ENCODE measurements at places on chromosomes 2 and 18.

GRCh38 chr2:12219761-12220160 is 473.3 kb downstream of the LPIN1 start:
- DNase-seq = no peak

DNA sequence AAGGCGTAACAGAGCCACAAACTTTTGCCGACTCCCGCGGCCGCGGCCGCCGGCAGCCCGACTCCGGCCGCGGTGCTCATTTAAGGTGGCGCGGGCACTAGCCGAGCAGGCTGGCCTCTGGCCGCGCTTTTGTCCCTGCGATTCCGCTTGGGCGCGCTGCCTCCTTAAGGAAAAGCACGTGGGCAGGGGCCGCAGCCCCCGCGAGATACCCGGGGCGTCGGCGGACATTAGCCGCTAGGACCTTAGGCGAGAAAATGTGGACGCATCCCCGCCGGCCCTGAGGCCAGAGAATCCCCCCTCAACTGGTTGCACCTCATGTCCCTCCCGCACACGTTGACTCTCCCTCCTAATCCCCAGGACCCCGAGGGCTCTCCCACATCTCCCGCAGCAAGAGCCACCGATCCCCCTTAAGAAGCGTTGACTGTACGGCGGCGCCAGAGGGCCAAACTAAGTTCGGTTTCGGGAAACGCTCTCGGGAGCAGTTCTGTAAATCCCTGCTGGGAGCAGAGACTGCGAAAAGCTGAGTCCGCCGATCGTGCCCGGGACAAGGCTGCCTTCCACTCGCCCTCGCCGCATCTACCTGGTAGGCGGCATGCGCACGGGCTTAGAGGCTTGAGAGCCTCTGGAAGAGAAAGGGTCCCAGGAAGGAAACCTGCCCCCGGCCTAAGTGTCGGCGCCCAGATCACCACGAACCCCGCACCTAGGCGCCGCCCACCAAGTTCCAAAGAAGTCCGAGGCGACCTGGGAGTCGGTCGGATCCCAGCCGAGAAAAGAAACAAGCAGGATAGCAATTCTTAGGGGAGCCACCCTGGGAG is 1.8 kb upstream of the SATB2 start:
- DNase-seq = peak; percentile 51

DNA sequence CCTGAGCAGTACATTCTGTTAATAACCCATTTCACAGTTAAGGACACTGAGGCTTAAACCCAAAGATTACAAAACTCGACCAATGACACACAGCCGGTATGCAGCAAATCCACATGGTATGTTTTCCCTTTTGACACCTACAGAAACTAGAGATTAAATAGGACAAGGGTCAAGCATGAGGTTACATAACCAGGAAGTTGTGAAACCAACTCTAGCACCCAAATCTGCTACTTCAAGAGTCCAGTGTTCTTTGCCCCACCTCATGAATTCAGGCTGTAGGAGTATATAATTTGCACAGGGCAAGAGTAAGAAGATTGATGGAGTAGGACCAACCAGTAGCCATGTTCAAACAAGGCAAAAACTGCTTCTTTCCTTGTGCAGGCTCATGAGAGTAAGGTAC is 249.8 kb downstream of the BCL11A start:
- DNase-seq = no peak

GRCh38 chr2:96656540-96656939 is 14.0 kb downstream of the FER1L5 start:
- no peak for DNase-seq

- no peak for DNase-seq
Observed at GRCh38 chr18:2970772-2971659, 41.9 kb downstream of the LPIN2 start.

DNA sequence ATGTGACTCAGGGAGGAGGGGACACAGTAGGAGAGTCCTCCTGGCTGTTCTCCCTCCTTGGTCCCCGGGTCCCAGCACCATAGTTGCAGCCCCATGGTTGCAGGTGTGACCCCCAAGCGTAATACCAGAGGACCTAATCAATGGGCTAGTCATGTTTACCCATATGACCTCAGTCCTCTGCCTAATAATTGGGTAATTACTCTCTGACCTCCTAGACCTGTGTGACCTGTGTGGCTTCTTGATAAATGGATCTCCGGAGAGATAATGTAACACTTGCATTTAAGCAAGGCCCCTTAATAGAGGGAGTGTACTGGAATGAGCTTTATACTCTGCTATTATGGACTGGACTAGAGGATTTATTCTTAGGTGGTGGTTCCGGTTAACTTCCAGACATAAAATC is 32.2 kb upstream of the GMCL1 start:
- DNase-seq = no peak

DNA sequence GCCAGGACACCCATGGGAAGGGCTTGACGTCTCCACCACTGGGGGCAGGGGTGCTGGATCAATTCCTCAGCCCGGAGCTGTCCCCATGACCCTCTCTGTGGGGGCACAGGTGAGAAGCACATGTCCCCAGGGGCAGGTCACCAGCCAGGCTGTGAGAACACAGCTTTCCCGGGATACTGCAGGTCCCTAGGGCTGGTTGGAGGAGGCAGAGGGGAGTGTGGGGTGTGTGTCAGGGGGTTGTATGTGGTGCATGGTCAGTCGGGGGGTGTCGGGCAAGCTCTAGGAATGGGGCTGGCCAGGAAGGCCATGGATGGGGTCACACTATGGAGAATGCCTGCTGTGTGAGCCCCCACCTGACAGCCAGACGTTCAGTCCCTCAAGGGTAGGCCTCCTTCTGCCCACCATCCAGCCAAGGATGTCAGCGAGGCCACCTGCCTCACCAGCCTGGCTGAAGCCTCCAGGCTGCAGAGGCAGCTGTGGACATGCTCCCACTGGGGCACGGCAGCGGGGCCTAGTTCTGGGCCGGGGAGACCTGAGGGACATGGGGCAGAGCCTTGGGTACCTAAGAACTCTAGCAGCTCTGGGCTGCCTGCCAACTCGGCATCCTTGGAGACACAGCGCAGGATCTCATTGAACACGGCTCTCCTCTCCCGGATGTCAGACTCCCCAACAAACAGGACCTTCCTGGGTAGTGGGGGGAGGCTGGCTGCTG is 10.3 kb downstream of the HS1BP3 start:
- DNase-seq = no peak

DNA sequence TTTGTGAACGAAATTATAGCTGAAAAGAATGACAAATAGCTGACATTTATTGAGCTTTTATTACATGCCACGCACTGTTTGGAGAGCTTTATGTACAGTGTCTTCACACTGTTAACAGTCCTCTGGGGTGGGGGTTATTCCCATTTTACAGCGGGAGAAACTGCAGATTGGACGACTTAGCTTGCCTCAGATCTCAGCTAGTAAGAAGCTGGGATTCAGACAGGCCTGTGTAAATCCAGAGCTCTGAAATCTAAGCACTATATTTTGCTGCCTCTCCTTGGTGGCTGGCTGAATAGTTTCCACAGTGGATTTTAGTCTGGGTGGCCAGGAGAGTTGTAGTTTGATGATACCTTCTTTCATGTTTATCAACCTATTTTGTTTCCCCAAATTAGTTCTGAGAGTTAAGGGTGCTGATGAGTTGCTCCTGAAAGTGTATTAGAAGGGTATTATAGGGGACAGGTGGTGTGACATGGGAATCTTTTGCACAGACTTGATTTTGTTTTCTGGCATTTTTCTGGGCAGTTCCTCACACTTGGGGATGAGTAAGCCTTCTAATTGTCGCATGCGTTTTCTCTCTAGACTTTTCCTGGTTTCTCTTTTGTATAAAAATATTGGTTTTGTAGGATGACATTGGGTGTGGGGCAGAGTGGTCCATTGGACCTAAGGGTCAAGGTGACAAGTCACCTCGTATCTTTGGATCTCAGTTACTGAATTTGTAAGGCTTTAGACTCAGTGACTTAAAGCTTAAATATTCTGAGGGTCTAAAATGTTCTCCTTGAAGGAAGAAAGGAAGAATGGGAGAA is 1.5 kb downstream of the ACSL3 start:
- peak; percentile 31 for DNase-seq

DNA sequence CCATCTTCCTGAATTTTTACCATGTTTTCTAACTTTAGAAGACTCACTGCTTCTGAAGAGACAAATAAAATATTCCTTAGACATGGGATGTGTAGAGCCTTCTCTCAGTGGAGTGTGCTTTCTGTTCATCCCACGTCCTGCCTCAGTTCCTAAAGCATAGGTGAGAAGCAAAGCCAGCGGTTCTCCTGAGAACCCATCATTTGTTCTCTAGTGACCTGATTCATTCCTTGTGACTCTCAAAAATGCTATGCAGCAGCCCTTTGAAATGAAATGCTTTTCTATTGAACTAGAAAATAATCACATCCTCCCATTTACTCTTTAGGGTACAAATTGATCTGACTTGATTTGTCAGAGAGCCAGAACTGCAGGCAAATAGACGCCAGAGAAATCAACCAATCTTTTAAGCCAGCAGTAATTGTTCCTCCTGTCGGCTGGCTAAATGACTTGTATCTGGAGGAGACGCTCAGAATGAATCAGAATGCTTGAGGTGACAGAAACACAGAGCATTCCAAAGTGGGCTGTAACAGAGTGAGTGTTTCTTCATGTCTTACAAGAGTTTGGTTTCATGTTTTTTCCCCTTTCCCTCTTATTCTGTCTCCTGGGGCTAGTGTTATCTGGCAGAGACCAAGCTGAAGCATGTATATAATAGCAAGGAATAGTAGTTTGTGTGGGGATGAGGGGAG is 81.3 kb upstream of the TMEM178A start:
- DNase-seq = no peak

DNA sequence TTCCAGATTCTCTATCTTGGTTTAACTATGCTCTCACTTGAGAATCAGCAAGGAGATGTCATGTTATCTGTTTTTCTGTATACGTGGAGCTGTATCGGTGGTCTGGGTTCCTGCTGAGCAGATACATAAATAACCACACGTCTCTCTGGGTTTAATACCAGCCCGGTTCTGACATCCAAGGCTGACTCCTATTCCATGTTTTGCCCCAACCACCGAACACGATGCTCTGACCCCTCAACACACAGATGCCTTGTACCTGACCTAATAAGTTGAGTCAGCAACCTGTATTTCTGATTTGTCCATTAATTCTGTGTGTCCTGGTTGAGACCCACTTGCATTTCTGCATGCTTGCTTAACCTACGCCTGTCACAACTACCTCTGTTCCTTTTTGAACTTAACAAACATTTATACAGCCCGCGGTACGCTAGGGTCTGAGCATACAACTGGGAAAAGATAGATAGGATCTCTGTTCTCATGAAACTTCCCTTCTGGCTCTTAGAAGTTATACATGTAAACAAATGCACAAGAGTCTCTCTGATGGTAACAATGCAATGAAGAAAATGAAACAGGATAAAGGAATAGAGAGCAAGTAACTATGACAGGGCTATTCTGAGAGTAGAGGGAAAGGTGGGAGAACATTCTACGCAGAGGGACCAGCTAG is 480.4 kb downstream of the PARD3B start:
- DNase-seq = no peak

GRCh38 chr2:27121906-27122305 is 1.7 kb upstream of the ABHD1 start:
- DNase-seq = no peak

GRCh38 chr2:240232961-240233884 is 92.8 kb upstream of the OTOS start:
- DNase-seq = peak; percentile 91

DNA sequence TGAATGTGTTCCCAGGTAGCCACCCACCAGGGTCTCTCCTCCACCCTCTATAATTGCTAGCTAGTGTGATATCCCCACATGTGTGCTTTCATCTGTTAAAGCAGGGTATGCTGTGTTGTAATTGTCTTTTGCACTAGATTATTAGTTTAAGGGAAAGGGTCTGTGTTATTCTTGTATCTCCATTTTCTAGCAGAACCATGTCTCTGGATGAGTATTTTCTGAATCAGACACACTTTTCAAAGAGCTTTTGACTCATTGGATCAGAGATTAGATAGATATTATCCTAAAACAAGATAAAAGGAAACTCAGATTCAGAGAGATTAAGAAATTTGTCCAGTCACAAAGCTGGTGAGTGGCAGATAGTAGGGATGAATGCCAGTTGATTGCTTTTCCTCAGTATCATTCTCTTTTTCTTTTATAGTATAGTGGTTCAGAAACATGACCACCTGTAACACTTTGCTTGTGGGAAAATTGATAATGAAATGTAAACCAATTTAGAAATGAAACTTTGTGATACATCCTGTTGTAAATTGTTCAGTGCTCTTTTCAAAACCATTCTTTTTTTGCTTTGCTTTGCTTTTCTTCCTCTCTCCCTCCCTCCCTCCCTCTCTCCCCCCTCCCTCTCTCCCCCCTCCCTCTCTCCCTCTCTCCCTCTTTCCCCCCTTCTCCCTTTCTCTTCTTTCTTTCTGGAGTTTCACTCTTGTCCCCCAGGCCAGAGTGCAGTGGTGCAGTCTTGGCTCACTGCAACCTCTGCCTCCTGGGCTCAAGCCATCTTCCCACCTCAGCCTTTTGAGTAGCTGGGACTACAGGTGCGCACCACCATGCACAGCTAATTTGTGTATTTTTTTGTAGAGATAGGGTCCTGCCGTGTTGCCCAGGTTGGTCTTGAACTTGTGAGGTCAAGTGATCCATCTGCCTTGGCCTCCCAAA is 7.4 kb downstream of the MIB1 start:
- DNase-seq = no peak

GRCh38 chr2:191230174-191230573 is 15.0 kb upstream of the MYO1B start:
- no peak for DNase-seq

GRCh38 chr2:142873831-142874287 is 3.6 kb upstream of the KYNU start:
- no peak for DNase-seq

DNA sequence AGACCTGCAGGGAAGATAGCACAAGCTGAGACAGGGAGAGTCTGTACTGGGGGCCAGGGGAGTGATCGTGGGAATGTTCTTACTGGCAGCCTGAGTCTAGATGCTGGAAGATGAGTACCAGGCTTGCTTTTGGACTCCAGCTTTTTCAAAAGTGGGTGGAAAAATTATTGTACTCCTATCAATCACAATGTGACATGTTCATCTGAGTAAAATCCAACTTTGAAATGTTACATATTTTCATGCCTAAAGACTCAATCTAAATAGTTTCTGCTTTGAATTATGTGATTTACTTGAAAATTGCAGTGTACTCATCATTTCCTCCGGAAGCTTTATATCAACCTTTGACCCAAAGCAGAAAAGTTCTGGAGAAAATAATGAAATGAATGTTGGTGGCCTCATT is 49.7 kb upstream of the ST3GAL5 start:
- no peak for DNase-seq

GRCh38 chr2:192377173-192377572 is 182.4 kb upstream of the TMEFF2 start:
- DNase-seq = no peak

DNA sequence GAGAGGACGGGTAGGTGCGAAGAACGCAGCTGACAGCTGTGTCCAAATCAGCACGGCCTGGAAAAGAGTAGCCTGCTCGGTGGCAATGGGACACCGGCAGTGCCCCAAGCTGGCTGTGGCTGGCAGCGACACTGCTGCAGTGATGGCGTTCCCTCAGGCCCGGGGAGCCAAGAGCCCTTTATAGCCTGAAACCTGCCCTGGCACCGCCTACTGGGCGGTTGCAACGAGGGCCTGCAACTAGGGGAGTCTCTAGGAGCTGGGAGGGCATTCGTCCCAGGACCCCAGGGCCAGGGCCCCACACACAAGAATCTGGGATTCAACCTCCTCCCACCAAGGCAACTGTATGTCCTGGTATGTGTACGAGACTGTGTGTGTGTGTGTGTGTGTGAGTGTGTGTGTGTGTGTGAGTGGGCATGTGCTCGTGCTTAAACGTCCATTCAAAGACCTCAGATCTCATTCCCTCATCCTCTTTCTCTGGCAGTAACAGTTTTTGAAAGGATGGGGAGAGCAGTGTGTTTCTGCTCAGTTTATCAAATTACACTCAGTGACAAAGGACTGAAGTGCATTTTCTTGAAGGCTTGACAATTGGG is 6.8 kb upstream of the CYP26B1 start:
- DNase-seq = no peak

Measured in K562 (cell line).